ENCODE measurements at places on chromosomes 7 and 10.

- no peak for DNase-seq
Measured at GRCh38 chr7:157096286-157097055, 42.3 kb upstream of the UBE3C start.

- DNase-seq, result no peak
Measured at GRCh38 chr7:17357952-17358351, 59.5 kb downstream of the AHR start.

GRCh38 chr7:7203813-7204575 is 21.6 kb downstream of the C1GALT1 start:
- no peak for DNase-seq

GRCh38 chr7:77553123-77553522 is 16.0 kb downstream of the PTPN12 start:
- DNase-seq, result no peak

DNA sequence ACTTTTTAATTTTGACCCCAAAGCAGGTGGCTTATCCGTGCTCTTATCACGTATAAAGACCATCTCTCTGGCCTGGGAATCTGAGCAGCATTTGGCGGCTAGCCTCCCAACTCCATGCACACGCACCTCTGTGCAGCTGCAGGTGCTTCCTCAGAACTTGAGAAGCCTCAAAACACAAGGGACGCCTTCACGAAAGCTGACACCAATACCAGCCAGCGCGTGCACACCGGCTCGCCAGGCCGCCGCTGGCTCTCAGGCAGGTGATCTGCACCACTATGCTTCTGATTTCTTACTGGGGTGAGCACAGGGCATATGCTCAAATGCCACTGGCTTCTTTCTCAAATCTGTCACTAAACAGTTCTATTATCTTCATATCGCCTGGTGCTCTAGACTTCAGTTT is 145.0 kb downstream of the PARD3 start:
- DNase-seq, result no peak

GRCh38 chr7:69656077-69656476 is 57.8 kb downstream of the AUTS2 start:
- DNase-seq, result no peak

- DNase-seq, result no peak
Measured at GRCh38 chr7:74587435-74588126, 69.9 kb upstream of the GTF2I start.

DNA sequence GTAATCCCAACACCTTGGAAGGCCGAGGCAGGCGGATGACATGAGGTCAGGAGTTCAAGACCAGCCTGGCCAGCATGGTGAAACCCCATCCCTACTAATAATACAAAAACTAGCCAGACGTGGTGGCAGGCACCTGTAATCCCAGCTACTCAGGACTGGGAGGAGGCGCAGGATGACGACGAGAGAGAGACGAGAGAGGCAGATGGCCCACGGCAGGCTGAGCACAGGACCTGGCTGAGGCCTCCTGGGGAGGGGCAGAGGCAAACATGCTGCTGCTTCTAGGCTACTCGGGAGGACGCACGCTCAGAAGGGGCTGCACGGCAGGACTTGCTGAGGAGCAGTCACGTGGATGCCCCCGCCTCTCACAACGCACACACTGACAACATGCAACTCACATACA is 22.4 kb downstream of the DIP2C start:
- no peak for DNase-seq

- no peak for DNase-seq
Measured at GRCh38 chr10:122636953-122637352, 62.7 kb downstream of the C10orf120 start.

DNA sequence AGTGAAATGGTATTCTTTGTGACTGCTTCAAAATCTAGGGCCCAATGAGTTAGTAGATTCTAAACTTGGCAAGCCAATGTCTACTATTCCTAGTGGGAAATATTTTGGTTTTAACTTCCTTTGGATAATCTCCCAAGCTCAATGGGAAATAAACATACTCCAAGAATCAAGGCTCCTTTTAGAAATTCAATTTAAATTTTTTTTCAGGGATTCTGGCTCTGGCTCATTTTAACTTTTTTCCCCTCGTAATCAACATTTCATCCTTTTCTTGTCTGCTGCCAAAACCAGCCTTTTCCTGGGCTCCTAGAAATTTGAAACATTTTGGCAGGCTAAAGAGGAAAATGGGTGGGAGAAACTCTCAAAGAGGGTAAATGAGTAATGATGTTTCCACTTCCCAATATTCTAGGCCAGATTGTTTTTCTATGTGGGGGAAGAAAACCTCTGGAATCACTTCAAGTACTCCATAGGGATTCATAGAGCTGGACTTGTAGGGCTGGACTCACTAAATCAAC is 85.6 kb upstream of the AGR3 start:
- no peak for DNase-seq

DNA sequence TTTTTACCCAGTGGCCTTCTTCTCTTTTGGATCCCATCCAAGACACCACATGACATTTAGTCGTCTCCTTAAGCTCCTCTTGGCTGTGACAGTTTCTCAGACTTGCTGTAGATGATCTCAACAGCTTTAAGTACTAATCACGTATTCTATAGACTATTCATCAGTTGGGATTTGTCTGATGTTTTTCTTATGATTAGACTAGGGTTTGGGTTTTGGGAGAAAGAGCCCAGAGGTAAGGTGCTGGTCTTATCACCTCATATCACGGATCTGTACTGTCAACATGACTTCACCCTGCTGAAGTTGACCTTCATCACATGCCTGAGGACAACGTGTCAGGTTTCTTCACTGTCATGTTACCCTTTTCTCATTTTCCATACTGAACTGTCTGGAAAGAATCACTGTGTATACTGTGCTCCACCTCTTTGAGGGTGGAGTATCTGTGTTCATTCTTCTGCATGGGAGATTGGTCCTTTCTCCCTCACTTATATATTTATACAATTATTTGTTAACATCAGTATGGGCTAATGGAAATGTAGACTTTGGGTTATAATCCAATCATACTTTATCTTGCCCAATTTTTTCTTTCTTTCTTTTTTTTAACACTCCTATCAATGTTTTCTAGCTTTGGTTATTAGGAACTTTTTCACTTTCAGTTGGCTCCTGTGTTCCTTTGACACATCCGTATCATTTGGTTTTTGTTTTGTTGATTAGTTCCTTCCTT is 6.4 kb upstream of the HKDC1 start:
- DNase-seq, result no peak

DNA sequence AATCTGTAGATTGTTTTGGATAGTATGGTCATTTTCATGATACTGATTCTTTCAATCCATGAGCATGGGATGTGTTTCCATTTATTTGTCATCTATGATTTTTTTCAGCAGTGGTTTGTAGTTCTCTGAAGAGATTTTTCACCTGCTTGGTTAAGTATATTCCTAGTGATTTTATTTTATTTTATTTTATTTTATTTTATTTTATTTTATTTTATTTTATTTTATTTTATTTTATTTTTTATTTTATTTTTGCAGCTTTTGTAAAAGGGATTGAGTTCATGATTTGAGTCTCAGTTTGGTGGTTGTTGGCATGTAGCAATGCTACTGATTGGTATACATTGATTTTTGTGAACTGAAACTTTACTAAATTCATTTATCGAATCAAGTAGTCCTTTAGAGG is 404.2 kb downstream of the SDK1 start:
- DNase-seq, result no peak

- no peak for DNase-seq
Measured at GRCh38 chr7:2497500-2498336, 21.5 kb upstream of the GRIFIN start.

GRCh38 chr10:51459476-51459875 is 239.9 kb downstream of the CSTF2T start:
- no peak for DNase-seq

DNA sequence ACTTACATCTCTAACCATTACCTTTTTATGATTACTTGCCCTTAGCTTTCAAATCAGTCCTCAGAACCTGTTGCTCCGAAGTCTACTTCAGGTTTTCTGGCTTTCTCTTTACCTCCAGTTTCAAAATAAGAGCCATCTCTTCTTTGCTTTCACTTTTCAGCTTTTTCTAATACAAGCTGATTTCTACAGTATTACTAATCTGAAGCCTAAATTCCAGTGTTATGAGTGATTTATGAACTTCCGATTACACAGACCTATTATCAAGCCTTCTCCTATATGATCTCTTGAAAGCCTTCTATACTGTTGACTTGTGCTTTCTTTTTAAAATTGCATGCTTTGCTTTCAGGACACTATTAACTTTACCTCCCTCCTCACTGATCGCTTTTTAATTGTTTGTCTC is 1307.8 kb upstream of the CELF2 start:
- no peak for DNase-seq

DNA sequence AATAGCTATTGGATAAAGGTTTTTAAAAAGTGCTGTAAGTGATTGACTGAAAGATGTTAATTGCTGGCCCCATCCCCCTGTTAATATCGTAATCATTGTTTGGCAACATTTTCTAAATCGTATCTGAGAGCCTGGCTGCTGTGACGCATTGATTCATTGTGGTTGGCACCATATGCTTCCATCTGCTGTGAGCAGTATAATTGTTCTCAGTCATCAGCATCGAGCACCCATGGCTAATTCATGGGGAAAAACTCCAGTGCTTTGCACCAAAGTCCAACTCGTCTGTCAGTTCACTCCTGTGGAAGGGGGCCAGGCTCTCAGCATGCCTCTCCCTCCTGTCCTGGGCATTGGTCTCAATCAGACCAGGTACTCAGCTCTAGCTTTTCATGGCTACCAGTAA is 205.2 kb downstream of the STK31 start:
- no peak for DNase-seq

- no peak for DNase-seq
Measured at GRCh38 chr10:48227213-48227612, 47.3 kb downstream of the FRMPD2 start.

DNA sequence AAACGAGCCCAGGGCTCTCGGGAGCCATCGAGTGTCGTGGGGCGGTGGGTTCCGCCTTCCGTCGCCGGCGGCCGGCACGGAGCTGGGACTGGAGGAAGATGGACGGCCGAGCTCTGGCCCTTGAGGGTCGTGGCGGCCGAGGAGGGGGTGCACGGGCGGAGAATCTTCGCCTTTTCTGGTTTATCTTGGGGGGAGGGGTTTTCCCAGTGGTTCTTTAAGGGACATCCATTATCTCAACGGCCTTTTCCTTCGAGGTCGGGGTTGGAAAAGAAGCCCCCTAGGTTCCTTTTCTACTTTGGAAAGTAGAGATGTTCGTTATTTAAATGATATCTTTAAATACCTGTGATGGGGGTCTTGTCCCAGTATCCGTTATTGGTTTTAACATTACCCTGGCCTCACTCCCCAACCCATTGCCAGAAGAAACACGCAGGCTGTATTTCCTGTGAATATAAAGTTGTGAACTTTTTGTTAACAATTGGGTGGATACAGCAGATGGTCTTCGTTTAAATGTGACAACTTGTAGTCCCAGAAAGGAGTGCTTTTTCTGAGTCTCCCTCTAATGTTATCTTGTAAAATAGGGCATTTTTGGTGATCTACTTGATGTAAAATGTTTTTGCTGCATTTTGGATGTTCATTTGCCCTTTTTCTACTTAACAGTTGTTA is 765 bp downstream of the CCAR1 start:
- no peak for DNase-seq

- no peak for DNase-seq
Measured at GRCh38 chr7:91596287-91596686, 284.2 kb downstream of the MTERF1 start.

- DNase-seq, result no peak
Measured at GRCh38 chr10:133004478-133004877, 62.1 kb upstream of the CFAP46 start.

Measured in stimulated activated CD8-positive, alpha-beta memory T cell treated with anti-CD3 and anti-CD28 coated beads, Interleukin-15, amount 100 ng/mL, for 24 hours (primary cell).